Breast epithelium (tissue), 4 donors: ENCODE measurements at places on chromosomes 7 and 10. TPM values are rescaled to one million over a fixed set of nuclear protein-coding genes. Genes with fewer than 3 reads are reported as not detected.

DNA sequence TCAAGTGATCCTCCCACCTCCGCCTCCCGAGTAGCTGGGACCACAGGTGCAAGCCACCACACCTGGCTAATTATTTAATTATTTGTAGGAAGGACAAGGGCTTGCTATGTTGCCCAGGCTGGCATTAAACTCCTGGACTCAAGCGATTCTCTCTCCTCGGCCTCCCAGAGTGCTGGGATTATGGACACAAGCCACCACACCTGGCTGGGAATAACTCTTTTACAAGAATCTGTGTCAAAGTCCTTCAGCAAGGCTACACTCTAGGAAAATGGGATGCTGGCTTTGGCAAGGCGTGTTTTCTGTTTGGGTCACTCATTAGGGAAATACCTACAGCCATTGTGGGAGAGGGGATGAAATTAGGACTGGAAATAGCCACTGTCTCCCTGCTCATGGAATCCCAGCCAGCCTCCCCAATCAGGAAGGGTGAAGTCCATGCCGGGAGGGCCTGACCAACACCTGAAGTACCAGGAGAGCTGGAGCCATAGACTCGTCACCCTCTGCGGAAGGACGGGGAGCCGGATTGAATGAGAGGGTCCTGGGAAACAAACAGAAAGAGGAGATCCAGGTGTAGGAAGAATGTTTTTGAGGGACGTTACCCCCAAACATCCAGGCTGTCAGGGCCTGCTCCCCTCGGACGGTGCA, 72.2 kb upstream of the MYL10 start:
- no peak for DNase-seq

DNA sequence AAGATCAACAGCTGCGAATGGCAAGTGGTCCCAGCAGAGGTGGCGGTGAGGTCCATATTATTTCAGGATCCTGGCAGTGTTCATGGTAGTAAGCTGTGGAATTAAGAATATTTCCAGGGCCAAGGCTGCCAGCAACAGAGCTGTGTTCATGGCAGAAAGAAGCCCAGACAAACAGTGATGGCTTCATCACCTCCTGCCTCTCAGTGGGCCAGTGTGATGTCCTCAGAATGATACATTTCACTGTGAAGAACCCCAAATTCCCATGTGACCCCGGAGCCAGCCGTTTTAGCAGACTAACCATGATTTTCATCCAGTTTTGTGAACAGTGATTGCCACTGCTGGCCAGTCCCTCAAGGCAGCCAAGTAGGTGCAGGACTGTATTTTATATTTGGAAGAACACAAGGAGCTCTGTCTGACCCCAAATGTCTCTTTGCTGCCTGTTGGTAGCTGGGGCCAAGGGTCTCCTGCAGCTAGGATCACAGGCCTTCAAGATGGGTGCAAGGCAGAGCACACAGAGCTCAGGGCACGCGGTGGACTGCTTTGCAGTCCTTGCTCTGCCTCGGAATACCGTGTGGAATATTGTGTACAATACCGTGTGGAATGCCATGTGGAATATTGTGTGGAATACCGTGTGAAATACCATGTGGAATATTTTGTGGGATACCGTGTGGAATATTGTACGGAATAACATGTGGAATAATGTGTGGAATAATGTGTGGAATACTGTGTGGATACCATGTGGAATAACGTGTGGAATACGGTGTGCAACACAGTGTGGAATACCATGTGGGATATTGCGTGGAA, 132.3 kb upstream of the CHST15 start:
- no peak for DNase-seq

DNA sequence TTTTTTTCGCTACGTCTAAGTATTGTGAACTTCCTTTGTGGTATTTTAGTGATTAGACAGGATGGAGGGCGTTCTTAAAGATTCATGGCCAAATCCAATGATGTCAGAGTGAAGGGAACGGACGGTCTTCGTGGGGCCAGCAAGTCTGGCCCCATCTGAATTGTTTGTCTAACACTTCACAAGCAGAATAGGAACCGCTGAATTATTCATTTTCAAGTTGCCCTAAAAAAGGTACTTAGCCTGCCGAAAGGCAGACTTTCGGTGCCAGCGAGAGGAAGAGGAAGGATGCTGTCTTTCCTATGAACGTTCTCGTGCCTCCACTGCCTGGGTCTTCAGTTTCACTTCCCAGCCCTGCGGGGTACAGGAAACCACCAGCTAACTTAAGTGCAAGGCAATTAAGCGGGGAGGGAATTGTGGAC, 145.7 kb upstream of the SH2B2 start:
- DNase-seq: no peak

DNA sequence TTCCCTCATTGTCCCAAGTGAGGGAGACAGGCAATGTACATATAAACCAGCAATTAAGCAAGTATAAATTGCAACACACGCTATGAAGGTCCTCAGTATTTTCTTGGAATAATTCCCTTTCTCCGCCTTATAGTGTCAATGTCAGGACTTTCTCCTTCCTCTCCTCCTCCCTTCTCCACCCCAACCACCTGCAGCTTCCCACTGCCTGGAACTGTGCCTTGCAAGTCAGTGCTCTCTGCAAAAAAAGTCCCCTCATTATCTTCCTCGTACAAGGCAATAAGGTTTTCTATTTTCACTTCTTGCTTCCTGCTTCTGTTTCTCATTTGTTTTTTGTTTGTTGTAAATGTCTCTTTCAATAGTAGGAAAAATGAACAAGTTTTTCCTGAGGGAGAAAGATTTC, 111.7 kb downstream of the GPR26 start:
- DNase-seq: no peak

FUOM gene
- total RNA-seq: 13.8 TPM

GRID1 gene
- 5.9 TPM for total RNA-seq
